ENCODE measurements at places on chromosomes 11 and 22. TPM values are rescaled to one million over a fixed set of nuclear protein-coding genes. Genes with fewer than 3 reads are reported as not detected.
A peak's percentile ranks its signal among the peaks of the same experiment; 100 is the strongest.

DNA sequence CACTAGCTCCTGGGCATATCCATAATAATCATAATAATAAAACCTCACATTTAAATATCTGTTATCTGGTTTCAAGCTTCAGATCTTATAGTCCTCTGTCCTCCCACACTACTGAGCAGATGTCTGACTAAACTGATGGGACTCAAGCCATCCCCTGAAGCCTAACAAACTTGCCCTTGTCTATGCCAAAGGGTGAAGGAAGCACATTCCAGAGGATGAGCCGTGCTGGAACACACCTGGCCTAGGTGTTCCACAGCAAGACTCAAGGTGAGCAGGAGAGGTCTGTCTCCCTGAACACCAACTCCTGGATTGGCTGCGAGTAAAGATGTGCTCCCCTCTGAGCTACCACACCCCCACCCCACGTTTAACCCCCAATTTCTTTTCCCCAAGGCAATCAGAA lies 14.7 kb downstream of the SCUBE2 start:
- no peak overlapping the region for H3K27ac ChIP-seq
- peaks cover 36% of the 10 kb centered on the region for H3K4me1 ChIP-seq
- DNase-seq: no peak
- H3K36me3 ChIP-seq: no peaks in the 10 kb centered on the region
- H3K27me3 ChIP-seq: no peaks in the 10 kb centered on the region
- no peak overlapping the region for H3K4me3 ChIP-seq

HPX gene
- 0.69 TPM for polyA plus RNA-seq

SCGB2A2 gene
- polyA plus RNA-seq: not detected

GRCh38 chr11:130150790-130151189 lies 8.8 kb upstream of the ST14 start:
- no peak for DNase-seq
- H3K4me3 ChIP-seq: no peak overlapping the region
- H3K36me3 ChIP-seq: no peaks in the 10 kb centered on the region
- H3K27me3 ChIP-seq: no peaks in the 10 kb centered on the region
- H3K27ac ChIP-seq: no peak overlapping the region
- H3K4me1 ChIP-seq: no peaks in the 10 kb centered on the region

DNA sequence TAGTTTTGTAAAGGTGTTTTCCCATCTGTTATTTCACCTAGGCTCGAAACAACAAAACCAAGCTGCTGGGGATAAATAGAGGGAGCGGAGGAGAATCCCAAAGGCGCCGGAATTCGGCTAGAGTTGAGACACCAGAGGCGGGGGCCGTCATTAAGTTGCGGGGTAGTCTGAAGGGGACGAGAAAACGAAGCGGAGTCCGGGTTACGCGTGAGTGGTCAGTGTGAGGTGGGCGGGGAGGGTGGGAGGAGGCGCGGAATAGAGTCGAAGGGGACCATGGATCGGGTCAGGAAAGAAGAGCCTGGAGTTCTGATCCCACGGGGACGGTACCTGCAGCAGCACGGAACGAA lies 361 bp downstream of the SRPRA start:
- peak overlapping the region; percentile 84 for H3K4me3 ChIP-seq
- peaks cover 11% of the 10 kb centered on the region for H3K4me1 ChIP-seq
- peak; percentile 70 for DNase-seq
- H3K36me3 ChIP-seq: peaks cover 14% of the 10 kb centered on the region
- H3K27ac ChIP-seq: peak overlapping the region; percentile 91

GRCh38 chr11:97345032-97345431 lies 955.2 kb downstream of the JRKL start:
- H3K36me3 ChIP-seq: no peaks in the 10 kb centered on the region
- no peak overlapping the region for H3K4me3 ChIP-seq
- H3K4me1 ChIP-seq: no peaks in the 10 kb centered on the region

DNA sequence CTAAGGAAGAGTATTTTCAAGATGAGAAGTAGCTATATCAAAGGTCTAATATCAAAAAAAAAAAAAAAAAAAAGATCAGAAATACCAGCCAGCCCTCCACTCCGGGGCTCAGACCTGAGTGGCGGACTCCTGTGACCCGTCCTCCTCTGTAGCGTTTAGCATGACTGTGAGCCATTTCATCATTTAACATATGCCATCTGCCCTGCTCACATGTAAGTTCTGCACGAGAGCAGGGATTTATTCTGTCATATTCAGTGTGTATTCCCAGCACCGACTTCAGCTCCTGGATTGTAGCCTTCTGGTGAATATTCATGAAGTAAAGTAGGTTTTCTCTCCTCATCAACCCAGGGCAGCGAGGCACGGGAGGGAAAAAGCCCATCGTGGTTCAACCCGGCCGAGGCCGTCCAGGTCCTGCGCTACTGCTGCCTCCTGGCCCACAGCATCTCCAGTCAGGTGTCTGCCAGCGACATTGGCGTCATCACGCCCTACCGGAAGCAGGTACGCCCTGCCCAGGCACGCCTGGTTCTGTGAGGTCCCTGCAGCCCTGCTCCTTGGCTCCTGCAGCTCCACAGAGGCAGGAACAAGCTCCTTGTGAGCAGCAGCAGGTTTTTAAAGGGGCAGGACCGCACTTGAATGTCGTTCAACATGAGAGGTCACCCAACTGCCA lies 12.7 kb upstream of the PANX2 start:
- no peak overlapping the region for H3K4me3 ChIP-seq
- no peak for DNase-seq
- H3K36me3 ChIP-seq: no peaks in the 10 kb centered on the region
- no peaks in the 10 kb centered on the region for H3K4me1 ChIP-seq
- H3K27me3 ChIP-seq: no peaks in the 10 kb centered on the region
